ENCODE measurements at places on chromosomes 5 and 9.
A peak's percentile ranks its signal among the peaks of the same experiment; 100 is the strongest.

DNA sequence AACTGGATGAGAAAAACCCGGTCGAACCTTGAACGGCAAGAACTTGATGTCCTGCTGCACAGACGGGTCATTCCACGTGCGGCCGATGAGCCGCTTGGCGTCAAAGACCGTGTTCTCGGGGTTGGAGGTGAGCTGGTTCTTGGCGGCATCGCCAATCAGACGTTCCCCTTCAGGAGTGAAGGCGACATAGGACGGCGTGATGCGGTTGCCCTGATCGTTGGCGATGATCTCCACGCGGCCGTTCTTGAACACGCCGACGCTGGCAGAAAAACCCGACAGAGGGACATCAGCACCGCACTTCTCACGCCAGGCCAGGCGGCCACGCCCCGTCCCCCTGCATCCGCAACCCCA lies 519 bp downstream of the HSPA5 start:
- DNase-seq: peak; percentile 10

DNA sequence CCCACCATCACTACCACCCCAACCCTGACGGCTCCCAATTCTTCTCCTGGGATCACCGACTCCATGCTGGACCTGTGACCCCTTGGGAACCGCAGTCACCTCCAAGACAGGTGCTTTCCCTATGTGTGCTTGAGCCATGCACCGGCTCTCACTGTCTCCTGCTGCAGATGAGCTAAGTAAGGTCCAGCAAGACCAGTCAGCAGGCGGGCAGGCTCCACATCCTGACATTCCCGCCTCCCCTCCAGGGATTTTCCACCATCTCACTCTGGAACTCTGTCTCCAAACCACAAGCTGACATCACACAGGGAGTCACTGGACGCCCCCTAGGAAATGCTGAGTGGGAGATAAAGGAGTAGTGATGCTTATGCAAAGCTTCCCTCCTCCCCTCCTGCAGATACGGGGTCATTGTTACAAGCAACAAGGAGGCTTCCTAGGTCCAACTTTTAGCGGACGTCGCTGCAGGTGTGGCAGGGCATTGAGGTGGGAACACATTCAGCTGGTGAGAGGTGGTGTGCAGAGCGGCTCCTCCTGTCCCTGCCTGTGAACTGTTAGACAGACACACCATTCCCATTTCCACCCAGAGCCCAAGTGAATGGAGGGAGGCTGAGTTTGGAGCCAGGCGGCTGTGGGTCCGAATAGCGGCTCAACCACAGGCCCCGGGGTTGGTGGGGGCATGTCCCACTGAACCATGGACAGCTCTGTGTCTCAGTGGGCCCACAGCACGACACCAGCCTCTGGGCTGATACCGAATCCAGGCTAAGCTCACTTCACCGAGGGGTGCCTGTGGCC lies 129.2 kb upstream of the PHYKPL start:
- DNase-seq: no peak

DNA sequence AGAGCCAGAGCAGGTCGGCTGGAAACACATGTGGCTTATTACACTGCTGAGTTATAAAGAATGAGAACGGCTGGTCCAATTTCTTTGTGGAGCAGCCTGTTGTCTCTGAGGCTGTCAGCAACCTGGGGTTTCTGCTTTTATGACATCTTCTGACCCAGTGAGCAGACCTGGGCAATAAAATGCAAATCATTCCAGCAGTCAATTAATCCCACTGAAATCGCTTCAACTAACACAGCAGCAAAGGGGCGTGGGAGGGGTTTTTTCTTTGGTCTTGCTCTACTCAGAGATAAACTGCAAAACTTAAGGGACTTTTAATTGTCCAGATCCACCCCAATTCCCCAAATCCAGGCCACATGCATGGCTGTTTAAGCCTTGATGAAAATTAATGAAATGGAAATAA lies 215.7 kb downstream of the SLIT3 start:
- DNase-seq: no peak

GRCh38 chr5:36150676-36151433 lies 832 bp downstream of the LMBRD2 start:
- no peak for DNase-seq
